ENCODE measurements at places on chromosomes 3 and 15.

DNA sequence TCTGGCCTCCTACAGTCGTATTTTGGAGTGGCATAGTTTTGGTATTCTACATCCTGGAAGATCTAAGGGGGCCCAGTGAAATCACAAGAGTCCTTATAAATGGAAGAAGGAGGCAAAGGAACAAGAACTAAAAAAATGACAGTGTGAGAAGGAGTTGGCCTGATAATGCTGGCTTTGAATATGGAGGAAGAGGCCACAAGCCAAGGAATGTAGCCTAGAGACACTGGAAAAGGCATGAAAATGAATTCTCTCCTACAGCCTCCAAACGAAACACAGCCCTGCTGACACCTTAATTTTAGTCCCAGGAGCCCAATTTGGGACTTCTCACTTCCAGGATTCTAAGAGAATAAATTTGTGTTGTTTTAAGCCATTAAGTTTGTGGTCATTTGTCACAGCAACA, 54.6 kb upstream of the LIPC start:
- DNase-seq, result no peak

- DNase-seq, result no peak
These were observed 87.2 kb downstream of the SNRK start for GRCh38 chr3:43373560-43373928.

DNA sequence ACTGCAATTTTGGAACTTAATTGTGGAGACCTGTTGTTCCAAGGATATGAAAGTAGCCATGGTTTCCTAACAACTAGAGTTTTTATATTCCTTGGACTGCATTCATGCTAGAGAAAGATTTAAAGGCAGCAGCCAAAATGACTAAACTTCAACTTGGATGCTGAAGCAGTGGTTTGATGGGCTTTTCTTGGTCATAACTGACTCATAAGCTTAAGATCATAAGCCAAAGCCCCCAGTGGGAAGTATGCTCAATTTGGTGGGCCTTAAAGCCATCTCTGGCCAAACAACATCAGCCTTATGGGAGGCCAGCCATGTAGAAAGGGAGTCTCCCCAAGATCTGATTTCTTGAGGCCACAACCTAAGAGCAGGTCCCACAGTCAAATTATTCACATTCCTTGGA, 80.2 kb downstream of the ZNF280D start:
- no peak for DNase-seq

DNA sequence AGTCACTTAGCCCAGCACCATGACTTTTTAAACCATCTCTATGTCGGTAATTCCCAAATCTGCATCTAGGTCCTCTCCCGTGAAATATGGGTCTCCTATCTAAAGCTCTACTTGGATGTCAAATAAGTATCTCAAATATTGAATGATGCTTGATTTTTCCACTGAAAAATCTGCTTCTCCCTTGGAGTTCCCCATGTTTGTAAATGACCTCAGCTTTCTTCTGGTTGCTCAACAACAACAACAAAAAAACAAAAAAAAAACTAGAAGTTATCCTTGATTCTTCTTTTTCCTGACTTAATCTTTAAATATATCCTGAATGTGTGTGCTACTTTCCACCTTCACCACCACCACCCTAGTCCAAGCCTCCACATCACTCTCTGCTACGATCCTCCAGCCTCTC, 307.5 kb upstream of the UBE2E2 start:
- DNase-seq, result no peak

- no peak for DNase-seq
These were observed 43.4 kb downstream of the DHX30 start for GRCh38 chr3:47846186-47846879.

DNA sequence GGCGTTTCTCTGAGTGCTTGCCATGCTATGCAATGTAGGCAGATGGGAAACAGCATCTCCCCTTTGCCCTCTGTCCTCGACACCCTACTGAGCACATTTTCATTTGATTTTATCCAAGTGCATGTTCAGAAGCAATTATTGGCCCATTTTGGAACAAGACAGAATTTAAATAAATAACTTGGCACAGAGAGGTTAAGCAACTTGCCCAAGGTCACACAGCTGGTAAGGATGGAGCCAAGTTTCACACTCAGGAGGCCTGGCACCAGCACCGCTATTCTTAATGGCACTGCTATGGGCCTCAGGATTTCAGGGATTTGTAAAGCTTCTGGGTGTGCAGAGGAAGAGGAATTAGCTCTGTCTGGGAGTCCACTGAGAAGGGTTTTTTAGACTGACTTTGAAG, 2.5 kb upstream of the GRIP2 start:
- no peak for DNase-seq

GRCh38 chr3:46370839-46371518, at the start of gene CCR5:
Gene CCR5 (plus strand): TSS chr3:46370946. CDS start chr3:46372903, 1,957 bp downstream.
- DNase-seq, result no peak
